ENCODE measurements at places on chromosomes 6 and 20. TPM values are rescaled to one million over a fixed set of nuclear protein-coding genes. Genes with fewer than 3 reads are reported as not detected.

GRCh38 chr20:7696311-7696710, 243.9 kb downstream of the HAO1 start:
- DNase-seq = no peak

DNA sequence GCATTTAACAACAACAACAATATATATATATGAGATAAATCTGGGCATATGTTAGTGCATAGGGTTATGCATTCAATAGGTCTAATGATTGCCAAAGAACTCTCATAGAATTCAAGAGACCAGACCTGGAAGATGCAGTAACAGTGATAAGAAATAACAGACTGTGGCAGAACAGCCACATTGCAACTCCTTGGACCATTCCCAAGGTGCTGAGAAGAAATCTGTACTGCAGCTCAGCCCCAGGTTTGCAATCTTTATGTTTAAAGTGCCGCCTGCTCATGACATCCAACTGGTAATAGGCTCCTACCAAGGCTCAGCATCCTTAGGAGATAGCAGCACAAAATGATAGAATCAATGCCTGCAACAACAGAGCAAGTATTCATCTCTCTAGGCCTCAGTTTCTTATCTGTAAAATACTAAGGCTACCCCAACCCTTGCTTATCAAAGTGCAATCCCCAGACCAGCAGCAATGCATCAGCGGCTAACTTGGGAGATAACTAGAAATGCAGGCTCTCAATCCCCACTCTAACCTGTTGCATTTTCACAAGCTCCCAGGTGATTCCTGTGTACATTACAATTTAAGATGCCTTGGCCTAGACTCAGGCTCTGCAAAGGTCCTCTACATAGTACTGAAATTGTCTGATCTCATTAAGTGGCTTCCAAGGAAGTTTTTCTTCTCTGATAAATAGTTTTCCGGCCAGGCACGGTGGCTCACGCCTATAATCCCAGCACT, 30.6 kb upstream of the PIM1 start:
- no peak for DNase-seq

The OVOL2 gene
- total RNA-seq = not detected

DNA sequence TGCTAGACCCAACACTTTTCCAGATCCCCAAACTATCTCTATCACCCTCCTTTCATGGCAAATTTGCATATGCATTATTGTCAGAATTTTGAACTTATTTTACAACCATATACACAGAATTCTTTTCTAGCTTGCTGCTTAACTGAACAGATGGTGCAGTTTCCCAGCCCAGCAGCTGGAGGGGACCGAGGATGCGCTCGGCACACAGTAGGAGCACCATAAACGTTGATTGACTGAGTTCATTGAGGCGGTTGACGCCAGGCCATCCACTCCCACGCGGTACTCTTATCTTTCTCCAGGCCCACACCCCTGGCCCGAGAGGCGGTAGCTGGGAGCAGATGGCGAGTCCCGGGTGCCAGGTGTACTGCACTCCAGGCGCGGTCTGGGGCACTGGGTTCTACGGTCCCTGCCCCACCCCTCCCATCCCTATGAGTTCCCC, 6.8 kb upstream of the SOX4 start:
- peak; percentile 28 for DNase-seq

The UNC5CL gene
- 1.5 TPM for total RNA-seq

The MAS1 gene
- total RNA-seq = not detected

GRCh38 chr6:52834481-52834880, 6.1 kb downstream of the GSTA5 start:
- DNase-seq = no peak

DNA sequence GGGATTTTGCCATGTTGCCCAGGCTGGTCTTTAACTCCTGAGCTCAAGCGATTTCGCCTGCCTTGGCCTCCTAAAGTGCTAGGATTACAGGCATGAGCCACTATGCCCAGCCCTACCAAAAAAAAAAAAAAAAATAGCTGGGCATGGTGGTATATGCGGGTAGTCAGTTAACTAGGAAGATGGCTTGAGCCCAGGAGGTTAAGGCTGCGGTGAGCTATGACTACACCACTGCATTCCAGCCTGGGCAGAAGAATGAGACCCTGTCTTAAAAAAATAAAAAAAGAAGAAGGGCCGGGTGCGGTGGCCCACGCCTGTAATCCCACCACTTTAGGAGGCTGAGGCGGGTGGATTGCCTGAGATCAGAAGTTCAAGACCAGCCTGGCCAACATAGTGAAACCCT, 50.2 kb downstream of the ELOVL2 start:
- DNase-seq = no peak

- DNase-seq = no peak
Measured at GRCh38 chr6:112114577-112115223, 27.3 kb downstream of the FAM229B start.

The OPRM1 gene
- total RNA-seq = not detected

- DNase-seq = no peak
Measured at GRCh38 chr6:135212020-135212806, 31.1 kb downstream of the MYB start.

DNA sequence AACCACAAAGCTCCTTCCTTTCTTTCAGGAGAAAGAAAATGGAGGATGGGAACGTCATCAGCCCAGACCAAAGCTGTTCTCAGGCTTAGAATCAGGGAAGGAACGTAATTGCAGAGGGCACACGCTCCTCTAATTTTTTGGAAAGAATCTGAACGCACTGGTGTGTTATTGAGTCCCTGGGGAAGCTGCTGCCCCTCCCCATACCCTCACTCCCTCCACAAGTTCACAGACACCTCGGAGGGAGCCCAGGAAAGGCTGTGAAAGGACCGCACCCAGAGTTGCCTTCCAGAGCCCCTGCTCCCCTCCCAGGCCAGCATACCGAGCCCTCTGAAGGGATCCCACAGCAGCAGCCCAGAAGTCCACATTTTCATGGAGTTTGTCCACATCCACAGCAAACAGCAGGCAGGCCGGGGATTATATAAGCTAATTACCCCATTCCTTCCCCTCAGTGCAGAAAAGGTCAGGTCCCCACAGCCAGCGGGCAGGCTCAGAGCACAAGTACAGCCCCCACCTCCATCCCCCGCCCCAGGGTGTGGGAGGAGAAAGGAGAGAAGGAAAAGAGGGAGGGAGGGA, 53.7 kb downstream of the ANKRD60 start:
- DNase-seq = peak; percentile 85

The RIPPLY2 gene
- total RNA-seq = not detected

The OTOR gene
- not detected for total RNA-seq

- DNase-seq = no peak
Measured at GRCh38 chr6:5270093-5270680, 8.9 kb downstream of the FARS2 start.

- no peak for DNase-seq
Measured at GRCh38 chr20:23601715-23602114, 4.0 kb downstream of the CST9 start.

The NFYA gene
- 11.2 TPM for total RNA-seq

DNA sequence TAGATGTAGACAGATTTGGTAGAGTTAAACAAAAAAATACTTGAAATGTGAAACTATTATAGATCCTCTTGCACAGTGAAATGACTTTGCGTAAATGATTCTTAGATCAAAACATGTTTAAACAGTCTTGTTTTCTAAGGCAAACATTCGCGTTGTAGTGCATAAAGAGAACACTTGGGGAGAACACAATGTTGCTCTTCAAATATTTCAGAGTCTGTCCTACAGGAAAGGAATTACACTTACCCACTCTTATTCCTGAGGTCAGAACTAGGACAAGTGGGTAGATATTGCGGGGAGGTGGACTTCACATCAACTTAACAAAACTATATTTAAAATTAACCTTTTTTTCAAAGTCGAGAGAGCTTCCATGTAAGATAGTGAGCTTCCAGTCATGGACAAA, 183.5 kb upstream of the PCSK2 start:
- DNase-seq = no peak

DNA sequence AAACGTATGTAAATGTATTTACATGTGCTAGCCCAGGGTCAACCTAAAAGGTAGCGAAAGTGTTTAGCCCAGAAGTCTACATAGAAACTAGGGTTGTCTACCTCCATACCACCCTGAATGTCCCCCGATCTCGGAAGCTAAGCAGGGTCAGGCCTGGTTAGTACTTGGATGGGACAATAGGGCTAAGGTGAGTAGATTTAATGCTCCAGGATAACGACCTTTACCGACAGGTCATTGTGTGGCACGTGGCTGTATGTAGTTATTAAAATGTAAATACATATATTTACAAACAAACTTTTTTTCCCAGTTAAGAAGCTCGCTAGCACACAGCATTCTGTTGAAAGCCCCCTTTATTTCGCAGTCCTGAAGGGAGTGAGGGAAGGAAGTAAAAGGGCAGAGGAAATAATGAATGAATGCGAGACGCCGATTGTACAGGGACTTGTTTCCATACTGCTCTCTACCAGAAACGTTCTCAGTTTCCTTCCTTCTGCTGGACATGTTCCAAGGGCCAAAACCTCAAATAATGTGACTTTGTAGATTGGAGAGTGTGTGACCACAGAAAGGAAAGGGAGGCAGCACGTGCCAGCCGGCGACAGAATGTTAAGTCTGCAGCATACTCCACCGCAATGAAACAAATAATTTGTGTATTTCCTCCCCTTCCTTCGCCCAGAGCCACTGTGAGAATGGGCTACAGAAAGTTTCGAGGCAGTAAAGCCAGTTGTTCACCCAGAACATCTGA, 612 bp downstream of the ADAT2 start:
- no peak for DNase-seq

DNA sequence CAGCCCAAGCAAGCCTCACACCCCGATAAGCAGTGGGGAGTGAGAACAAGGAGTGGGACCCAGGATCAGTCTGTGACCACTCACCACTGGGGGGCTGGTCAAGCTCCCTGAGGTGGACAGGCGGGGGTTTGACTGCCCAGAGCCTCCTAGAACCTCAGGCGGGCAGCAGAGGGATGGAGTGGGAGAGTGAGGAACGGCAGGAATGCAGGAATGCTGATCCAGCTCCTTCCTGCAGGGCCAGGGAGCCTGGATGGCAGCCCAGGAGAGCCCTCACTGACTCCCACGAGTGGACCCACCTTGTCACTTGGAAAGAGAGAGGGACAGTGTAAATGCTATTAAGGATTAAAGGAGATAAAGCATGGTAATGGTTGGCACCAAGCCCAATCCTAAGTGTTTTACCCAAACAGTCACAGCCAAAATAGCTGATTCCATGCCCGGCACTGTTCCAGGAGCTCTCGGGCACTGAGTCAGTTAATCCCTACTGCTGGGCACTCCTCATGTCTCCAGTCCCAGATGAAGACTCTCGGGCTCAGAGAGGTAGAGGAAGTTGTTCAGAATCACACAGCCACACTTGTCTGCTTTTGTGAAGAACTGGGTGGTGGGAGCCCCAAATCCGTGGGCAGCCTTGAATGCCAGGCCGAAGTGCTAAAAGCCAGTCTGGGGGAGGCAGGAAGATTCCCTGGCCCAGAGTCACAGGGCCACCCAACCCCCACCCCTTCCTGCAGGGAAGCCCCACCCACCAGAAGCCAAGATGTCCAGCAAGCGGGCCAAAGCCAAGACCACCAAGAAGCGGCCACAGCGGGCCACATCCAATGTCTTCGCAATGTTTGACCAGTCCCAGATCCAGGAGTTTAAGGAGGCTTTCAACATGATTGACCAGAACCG, 3.1 kb downstream of the MYL9 start:
- no peak for DNase-seq

DNA sequence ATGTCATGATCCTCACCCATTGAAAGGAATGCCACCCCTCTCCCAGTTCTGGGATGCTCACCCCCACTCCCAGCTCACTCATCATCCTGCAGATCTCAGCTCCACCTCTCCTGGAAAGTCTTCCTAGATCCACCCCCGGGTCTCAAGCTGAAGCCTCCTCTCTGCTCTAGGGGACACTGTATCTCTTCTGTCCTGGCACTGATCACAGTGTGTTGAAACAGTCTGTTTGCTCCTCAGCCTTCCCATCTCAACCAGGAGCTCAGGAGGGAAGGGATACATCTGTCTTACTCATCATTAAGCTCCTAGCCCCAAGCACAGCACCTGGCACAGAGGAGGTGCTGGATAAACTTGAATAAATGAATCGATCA, 80.1 kb downstream of the MRPL14 start:
- DNase-seq = no peak

DNA sequence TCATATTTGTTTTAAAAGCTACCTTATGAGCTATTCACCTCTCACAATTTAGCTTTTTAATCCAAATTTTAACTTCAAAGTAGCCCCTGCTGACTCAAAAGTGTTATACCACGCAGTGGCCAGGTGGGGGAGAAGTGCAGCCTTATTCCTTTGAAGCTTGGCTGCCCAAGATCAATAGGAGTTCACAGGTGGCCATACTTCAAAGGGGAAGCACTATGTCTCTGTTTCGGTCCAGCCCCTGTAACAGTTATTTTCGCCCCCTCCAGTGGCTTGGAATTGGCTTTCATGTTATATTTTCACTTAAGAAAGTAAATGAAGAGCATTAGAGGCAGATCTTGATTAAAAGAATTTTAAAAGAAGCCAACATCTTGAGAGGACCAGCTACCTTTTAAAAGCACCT, 608.4 kb downstream of the EPHA7 start:
- DNase-seq = no peak

- peak; percentile 29 for DNase-seq
Measured at GRCh38 chr6:34792605-34793500, 970 bp downstream of the BLTP3A start.

DNA sequence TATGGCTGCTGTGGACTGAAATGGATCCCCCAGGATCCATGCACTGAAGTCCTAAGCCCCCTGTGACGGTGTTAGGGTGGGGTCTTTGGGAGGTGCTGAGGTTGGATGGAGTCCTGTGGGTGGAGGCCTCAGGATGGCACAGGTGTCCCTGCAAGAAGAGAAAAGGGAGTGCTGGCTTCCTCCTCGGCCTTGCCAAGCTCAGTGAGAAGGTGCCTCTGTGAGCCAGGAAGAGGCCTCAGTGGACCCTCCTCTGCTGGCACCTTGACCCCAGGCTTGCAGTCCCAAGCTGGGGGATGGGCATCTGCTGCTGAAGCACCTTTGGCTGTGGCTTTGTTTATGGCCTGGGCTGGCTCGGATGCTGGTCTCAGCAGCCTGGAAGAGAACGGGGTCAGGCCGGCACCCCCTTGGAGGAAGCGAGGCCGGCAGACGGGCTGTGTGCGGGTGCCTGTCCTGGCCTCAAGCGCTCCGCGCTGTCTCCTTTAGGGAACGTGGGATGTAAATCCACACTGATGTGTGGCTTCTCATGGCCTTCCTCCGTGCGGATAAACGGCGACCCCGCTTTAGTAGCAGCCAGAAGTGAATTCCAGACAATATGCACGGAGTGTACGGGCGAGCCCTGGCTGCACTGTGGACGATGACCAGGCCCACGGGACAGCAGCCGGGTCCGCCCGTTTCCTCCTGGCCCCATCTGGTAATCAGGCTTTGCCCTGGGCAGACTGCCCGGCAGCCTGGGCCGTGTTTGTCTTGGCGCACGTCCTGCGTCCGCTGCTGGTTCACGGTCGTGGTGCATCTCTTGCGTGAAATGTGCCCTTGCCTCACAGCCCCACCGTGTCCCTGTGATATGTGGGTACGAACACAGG, 182.6 kb downstream of the ERMARD start:
- DNase-seq = no peak

- no peak for DNase-seq
Measured at GRCh38 chr6:44603044-44603686, 215.7 kb downstream of the CDC5L start.

Data from tibial nerve (tissue), 4 donors.